Esophagus muscularis mucosa (tissue), 4 donors: ENCODE measurements at places on chromosomes 12 and 14. TPM values are rescaled to one million over a fixed set of nuclear protein-coding genes. Genes with fewer than 3 reads are reported as not detected.

DNA sequence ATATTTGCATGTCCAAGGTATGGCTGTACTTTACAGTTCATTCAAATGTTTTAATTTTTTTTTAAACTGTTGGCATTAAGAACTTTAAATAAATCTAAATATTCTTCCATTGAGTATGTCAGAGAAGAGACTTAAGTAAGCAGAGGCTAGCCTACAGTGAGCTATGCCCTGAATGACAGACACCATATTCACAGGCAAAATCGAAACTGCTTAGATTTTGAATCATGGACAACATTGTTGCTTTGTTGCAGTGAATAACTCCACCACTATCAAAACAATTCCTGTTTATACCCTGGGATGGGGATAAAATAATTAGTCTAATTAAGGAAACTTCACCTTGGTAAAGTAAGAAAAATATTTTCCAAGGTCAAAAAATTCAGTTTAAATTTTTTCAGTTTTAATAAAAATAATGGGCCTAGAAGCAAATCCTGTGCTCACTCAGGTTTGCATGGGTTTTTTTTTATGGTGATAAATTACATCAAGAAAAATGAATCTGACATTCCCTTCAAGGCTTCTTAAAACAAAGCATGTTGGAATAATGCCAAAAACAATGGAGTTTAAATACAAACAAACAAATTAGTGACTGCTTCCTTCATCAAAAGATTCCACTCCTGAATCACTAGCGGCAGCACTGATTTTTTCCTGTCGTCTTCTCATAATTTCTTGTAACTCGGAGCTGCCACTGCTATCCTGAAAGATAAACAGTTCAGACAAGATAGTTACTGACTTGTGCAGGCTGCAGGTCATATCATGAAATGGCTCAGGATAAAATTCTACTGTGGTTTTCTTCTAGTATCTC is 168.2 kb downstream of the EPS8 start:
- no peak for DNase-seq

GRCh38 chr12:54167500-54167896 is 21.3 kb downstream of the SMUG1 start:
- no peak for DNase-seq

GRCh38 chr12:57983858-57984505 is 42.6 kb downstream of the ATP23 start:
- no peak for DNase-seq

DNA sequence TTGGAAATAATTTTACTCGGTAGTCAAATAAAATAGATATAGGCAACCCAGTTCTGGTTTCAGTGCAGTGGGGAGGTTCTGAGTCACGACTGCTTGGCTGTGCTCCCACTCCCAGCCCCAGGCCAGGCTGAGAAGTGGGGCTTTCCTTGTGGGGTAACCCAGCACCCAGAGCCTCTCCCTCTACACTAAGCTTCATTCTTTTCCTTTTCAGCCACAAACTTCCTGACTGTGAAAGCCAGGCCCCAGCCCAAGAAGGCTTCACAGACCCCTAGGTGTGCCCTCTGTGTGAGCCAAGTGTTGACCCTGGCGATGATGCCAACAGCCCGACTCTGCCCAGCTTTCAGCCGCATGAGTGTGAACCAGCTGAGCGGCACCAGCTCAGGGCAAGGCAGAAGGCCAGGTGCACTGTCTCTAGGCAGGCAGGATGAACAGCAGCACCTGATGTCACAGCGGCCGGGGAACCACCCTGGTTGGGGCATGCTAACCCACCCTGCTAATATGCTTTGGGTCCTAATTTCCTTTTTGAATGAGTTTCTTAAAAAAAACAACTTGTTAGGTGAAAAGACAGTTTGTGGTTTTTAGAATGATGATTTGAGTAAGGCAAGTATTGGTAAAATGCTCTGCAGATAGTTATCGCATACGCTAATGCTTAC is 42.2 kb upstream of the ATP23 start:
- DNase-seq: no peak

GRCh38 chr14:89032086-89032649 is 207.7 kb downstream of the TTC8 start:
- peak; percentile 24 for DNase-seq

The ASB2 gene
- 164 TPM for total RNA-seq

The PLEKHD1 gene
- not detected for total RNA-seq

The APOF gene
- not detected for total RNA-seq

- DNase-seq: no peak
Observed at GRCh38 chr12:72295101-72295500, 22.9 kb downstream of the TRHDE start.

DNA sequence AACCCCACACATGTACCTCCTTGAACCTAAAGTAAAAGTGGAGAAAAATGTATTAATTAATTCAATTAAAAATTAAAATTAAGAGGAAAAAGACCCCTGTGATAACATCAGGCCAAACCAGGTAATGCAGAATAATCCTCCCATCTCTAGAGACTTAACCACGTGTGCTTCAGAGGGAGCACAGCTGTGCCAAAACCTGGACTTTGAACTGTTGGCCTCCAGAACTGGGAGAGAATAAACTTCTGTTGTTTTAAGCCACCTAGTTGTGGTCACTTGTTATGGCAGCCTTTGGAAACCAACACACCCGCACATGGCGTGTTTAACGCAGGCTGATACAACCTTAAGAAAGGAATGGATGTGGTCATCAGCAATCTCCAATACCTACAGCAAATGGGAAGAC is 23.8 kb downstream of the OAS2 start:
- DNase-seq: no peak

- DNase-seq: no peak
Observed at GRCh38 chr12:46332260-46332659, 40.3 kb downstream of the SLC38A2 start.

The AMHR2 gene
- total RNA-seq: 0.33 TPM

DNA sequence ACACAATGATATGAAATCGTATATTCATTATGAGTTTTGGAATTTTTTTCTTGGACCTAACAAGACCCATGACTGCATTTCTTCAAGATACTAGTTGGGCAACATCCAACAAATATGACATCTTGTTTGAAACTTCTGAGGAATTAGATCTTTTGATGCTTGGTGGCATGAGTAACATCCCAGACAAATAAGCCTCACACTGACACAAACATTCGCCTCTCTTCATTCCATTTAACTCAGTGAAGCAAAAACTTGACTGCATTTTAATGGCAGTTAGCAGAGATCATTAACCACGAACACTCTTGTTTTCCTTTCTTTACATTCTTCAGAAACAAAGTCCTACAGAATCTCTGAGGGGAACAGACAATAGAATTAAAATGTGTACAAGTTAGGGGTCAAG is 758.3 kb downstream of the C12orf50 start:
- DNase-seq: no peak

DNA sequence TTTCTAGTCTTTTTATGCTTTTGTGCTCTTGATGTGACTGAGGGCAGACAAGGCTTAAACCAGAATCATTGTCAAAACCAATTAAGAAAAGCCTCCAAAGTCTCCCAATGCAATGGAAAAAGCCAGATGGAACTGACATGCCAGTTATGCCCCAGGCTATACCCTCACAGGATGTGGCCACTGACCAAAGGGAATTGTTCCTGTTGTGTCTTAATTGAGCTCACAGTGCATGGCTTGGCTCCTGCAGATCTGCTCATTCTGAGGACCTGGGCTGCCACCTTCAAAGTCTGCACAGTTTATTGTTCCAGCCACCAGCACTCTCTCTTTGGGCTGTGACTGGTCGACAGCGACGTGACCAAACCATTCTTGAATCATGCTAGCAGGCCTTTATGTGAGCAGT is 17.1 kb upstream of the BICD1 start:
- DNase-seq: no peak

- DNase-seq: no peak
Observed at GRCh38 chr14:82079553-82079952, 545.9 kb upstream of the SEL1L start.

GRCh38 chr12:42255221-42255865 is 17.3 kb upstream of the YAF2 start:
- no peak for DNase-seq

DNA sequence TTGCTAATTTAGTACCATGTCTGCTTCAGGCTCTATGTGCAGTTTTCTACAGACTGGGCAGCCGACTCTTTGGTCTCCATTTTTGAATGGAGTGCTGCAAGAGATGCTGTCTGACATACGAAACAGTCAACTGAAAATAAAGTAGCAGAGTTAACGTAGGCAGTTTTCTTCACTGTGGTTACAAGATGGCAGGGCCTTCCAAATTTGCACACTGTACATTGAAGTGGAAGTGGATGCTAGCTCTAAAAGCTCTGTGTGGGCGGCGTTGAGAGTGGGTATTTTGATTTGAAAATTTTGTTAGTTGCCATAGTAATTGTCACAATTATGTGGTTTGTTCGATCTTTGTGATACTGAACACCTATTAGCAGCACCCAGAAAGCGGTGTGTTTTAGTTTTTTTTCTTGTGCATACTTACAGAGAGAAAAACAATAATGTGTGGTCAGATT is 154.9 kb upstream of the ATP2B1 start:
- no peak for DNase-seq

The VRTN gene
- not detected for total RNA-seq

The PKP2 gene
- total RNA-seq: 1.3 TPM

DNA sequence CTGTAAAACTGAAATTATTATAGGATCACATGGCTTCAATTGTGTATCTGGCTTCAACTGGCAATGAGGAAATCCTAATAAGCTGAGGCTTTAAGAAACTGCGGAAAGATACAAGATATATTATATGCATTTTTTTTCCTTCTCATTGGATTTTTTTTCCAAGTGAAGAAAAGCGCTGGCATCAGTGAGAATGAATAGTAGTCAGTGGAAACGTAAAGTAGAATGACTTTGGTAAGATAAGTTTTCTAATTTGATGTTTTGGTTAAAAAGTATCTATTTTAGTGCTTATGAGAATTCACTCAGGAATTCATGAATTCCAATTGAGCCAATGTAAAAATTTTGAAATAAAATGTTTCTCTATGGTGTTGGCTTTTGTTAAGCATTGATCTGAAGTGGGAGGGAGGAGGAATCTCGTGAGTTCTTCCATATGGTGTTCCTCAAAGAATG is 173.5 kb upstream of the FRMD6 start:
- no peak for DNase-seq

DNA sequence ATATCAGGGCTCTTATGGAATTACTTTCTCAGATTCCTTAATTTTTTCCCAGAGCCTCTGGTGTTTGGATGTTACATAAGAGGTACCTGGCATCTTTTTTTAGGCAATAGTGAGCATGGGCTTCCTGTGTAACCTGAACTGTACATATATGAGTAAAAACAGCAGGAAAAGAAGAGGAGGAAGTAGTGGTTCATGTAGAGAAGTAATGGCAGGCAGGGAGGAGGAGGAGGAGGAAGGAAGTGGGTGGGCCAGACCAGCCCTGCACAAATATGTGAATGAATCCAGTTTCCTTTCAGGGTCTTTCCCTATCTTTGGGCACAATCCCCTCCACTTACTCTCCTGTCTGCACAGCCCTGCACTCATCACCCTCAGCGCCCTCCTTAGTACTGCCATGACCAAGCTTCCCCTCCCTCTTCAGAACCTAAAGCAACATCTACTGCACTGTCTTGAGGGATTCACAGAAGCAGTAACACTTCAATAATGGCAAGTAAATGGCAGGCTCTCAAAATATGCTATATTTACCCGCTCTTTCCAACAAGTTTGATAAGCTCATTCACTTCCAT is 40.9 kb upstream of the GSG1 start:
- DNase-seq: no peak

DNA sequence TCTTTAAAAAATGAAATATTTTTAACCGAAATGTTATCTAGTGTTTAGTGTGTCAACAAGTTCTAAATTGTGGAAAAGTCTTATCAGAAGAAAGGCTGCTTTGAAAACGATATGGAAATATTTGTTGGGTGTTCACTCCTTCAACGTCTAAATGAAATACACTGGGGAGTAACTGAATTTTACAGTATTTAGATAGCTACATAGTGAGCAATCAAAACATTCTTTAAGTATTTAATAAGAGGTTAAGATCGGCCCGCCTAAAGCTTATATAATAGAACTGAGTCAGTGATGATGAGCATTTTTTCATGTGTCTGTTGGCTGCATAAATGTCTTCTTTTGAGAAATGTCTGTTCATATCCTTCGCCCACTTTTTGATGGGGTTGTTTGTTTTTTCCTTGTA is 228.3 kb downstream of the RAD51B start:
- DNase-seq: no peak

GRCh38 chr12:49698619-49699545 is 8.3 kb downstream of the FMNL3 start:
- no peak for DNase-seq

DNA sequence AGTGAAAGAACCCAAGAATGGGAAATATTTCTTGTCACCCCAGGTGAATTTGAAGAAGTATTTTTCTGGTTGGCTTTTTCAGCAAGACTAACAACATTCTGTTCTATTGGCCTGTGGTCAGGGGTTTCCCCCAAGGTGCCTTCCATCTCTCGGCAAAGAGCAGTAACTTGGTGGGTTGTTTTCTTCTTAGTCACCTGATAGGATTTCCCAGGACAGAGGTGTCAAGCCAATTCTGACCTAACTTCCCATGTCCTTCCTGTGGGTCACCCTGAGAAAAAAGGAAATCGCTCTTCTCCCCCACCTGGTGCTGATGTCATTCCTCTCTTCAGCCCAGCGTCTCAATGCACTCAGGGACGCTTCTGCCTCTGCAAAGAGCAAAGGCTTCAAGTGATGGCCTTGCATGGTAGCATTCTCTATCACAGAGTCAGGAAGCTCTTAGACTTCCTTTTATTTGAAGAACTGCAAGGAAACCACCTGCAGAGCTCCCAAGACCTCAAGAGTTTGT is 16.1 kb upstream of the IFNG start:
- no peak for DNase-seq

The BCL11B gene
- 0.65 TPM for total RNA-seq

DNA sequence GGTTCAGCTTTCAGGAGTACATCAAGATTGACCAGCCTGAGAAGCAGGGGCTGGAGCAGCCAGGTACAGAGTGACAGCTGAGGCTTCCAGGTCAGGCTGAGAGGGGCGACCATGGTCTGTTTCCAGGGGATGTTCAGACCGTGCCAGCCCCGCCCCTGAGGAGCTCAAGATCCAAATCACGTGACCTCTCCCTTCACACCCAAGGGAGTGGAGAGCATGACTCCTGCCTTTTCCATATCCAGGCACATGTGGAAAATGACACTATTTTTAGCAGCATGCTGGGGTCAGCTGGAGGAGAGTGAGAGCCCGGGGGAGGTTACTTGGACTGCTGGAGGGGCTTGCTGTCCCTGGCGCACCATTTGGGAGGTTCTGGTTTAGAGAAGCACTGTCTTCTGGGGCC is 92.7 kb downstream of the B4GALNT3 start:
- DNase-seq: no peak

GRCh38 chr12:56189099-56189917 is at the start of gene SMARCC2:
TSS of gene SMARCC2 (minus strand) at chr12:56189483. CDS start at chr12:56189461, 22 bp downstream.
- peak; percentile 96 for DNase-seq

DNA sequence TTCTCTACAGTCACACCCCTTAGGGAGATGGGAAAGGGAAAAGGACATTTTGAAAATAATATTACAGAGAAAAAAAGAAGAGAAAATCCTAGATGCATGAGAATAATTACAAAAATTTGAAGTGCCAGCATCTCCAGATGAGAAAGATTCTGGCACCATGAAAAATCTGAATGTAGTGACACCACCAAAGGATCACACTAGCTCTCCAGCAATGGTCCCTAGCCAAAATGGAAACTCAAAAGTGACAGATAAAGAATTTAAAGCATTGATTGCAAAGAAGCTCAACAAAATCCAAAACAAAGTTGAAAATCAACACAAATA is 27.4 kb upstream of the GARIN6 start:
- DNase-seq: no peak
